ENCODE measurements at places on chromosomes 4 and X. TPM values are rescaled to one million over a fixed set of nuclear protein-coding genes. Genes with fewer than 3 reads are reported as not detected.

DNA sequence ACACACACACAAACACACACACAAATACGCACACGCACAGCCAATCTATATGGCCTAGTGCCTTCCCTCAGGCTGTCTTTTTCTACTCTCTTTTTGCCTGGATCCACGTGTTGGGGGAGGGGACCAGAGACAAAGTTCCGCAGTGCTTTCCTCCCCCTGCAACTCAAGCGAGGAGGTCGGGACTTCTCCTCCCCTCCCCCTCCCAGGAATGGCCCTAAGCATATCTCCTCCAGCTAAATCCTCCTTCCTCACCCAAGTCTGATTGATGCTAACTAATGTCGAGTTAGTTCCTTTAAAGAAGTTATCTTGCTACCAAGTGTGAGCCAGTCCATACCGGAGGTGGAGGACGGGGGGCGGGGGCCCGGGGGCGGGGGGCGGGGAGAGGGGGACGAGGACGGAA is 141.2 kb upstream of the ZIC3 start:
- no peak for DNase-seq

DNA sequence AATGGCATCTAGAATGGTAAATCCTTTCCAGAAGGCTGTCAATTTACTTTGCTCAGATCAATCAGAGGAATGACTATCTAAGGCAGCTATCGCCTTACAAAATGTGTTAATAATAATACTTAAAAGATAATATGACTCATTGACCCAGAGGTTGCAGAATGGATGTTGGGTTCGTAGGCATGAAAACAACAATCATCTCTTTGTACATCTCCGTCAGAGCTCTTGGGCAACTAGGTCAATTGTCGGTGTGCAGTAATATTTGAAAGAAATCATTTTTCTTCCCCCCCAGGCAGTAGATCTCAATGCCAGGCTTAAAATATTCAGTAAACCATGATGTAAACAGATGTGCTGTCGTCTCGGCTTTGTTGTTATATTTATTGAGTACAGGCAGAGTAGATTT is 165.1 kb downstream of the CAMK2D start:
- DNase-seq, result no peak

- no peak for DNase-seq
Observed at GRCh38 chr4:15253349-15253748, 174.5 kb upstream of the C1QTNF7 start.

TMEM154 gene
- total RNA-seq, result 1.8 TPM

All from chondrocyte (in vitro differentiated cells).